ENCODE measurements at places on chromosomes 11 and 22.

GRCh38 chr22:20571531-20572007 lies 64.2 kb downstream of the MED15 start:
- no peak for DNase-seq

DNA sequence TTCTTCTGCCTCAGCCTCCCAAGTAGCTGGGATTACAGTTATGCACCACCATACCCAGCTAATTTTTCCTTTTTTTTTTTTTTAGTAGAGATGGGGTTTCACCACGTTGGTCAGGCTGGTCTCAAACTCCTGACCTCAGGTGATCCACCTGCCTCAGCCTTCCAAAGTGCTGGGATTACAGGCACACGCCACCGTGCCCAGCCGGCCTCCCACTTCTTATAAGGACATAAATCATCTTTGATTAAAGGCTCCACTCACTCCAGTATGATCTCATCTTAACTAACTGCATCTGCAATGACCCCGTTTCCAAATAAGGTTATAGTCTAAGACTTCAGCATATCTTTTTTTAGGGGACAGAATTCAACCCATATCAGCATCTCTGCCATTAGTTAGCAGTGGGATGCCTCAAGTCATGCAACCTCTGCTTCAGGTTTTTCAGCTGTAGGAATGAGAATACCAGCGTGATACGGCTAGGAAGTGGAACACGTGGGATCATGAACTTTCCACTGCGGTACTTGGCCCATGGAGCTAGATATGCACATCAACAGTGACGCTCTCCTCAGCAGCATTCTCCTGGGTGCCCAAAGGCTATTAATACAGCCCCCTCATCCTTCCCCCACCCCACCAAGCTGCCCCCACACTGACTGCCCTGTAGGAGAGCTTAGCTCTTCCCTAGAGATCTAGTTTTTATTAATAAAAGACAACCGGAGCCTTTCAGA lies 41.4 kb downstream of the MCHR1 start:
- DNase-seq, result no peak

- peak; percentile 45 for DNase-seq
Observed at GRCh38 chr22:30047364-30047738, 32.9 kb upstream of the HORMAD2 start.

DNA sequence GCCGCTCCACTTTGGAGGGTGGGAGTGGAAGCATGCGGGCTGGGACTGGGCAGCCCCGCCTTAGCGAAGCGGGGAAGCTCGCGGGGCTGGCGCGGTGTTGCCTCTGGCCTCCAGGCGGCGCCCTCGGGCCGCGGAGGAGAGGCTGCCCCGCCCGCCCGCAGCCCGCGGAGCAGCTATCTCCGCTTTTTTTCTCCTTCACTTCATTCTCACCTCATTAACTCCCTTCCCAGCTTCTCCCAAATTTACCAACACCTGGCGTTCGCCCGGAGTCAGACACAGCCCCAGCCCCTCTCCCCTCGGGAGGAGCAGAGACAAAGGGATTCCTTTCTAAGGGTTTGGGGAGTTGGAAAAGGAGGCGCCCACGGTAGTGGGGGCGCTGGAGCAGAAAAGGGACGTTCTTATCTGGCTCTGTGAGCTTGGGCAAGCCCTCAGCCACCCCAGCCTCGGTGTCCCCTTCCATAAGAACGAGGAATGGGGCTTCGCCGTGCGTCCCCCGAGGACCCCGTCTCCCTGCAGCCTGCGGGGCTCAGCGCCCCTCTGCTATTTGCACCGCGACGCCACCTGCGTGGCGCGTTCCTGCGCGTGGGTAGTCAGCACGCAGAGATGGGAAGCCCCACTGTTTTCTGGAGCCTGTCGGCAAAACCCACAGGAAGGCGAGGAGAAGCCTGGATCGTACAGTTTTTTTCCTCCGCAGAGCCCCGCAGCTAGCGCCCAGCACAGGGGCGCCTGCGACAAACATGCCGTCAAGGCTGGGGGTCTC lies 1.5 kb upstream of the WNT11 start:
- peak; percentile 84 for DNase-seq

DNA sequence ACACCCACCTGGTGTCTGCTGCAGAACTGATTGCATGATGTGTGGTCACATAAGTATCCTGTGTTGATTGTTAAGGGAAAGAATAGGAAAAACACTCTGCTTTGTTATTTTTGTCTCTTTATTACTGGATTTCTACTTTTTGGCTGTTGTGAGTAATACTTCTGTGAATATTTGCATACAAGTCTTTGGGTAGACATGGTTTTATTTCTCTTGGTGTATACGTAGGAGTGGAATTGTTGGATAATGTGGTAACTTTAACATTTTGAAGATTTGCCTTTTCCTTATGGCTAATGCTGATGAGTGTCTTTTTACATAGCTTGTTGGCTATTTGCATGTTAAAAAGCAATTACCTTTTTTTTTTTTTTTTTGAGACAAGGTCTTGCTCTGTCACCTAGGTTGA lies 13.1 kb downstream of the PPP6R3 start:
- no peak for DNase-seq

All from large intestine (tissue), 12 donors.